ENCODE measurements at places on chromosomes 3 and 15.

GRCh38 chr3:107662124-107662507 is 139.4 kb downstream of the BBX start:
- no peak for DNase-seq

GRCh38 chr3:99286266-99286845 is 352.0 kb upstream of the COL8A1 start:
- DNase-seq, result no peak

DNA sequence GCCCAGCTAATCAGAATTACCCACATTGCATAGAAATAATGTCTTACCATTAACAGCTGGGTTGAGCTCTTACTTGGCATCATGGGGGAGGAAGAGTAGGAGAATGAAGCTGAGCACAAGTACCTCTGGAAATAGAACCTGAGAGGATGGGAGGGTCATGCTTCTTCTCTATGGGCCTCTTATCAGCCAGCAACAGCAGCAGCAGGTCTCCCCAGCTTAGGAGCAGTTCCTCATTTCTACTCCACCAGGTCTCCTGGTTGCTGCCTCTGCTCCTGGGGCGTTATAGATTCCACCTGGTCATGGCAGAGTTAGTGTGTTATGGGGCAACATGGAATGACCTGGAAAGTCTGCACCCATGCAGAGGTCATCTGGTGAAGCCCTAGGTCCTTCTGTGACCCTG is 3.4 kb downstream of the FSD2 start:
- no peak for DNase-seq

GRCh38 chr15:57061696-57062095 is 143.3 kb downstream of the TCF12 start:
- DNase-seq, result no peak

DNA sequence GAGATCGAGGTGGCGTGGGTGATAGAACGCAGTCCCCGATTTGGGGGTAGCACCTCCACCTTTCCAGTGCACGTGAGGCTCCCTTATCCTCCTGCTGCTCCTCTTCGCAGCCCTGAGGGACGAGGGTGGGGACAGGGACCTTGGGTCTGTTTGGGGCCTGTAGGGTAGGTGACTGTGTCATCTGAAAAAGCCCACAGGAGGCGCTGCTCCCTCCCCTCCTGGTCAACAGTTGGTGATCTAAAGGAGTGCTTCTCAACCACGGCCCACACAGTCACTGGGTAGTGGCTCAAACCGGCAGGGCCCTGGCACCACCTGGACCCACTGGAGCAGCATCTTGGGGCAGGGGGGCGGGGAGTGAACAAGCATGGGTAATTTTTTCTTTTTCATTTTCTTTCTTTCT is 7.1 kb downstream of the LRRK1 start:
- no peak for DNase-seq

- DNase-seq, result no peak
Measured at GRCh38 chr3:189455009-189455408, 176.2 kb upstream of the TP63 start.

GRCh38 chr15:97084650-97085049 is 754.1 kb downstream of the NR2F2 start:
- no peak for DNase-seq

Data from tibial nerve (tissue), 4 donors.